ENCODE measurements at places on chromosomes 1 and 21. TPM values are rescaled to one million over a fixed set of nuclear protein-coding genes. Genes with fewer than 3 reads are reported as not detected.

NHLH2 gene
- total RNA-seq = not detected

FCRL5 gene
- total RNA-seq = under 0.01 TPM

RPS27 gene
- 1,255 TPM for total RNA-seq

PRDM16 gene
- total RNA-seq = 0.30 TPM

CELA3A gene
- total RNA-seq = 9.0 TPM

BRINP2 gene
- 24.5 TPM for total RNA-seq

TAS1R1 gene
- total RNA-seq = not detected

TSTD1 gene
- 108 TPM for total RNA-seq

- no peak for DNase-seq
- H3K4me1 ChIP-seq = no peaks in the 10 kb centered on the region
- no peaks in the 10 kb centered on the region for H3K36me3 ChIP-seq
- no peak overlapping the region for H3K4me3 ChIP-seq
- no peak overlapping the region for H3K27ac ChIP-seq
- no peaks in the 10 kb centered on the region for H3K27me3 ChIP-seq
These were observed 414.6 kb downstream of the LMO4 start for GRCh38 chr1:87743256-87743655.

DNA sequence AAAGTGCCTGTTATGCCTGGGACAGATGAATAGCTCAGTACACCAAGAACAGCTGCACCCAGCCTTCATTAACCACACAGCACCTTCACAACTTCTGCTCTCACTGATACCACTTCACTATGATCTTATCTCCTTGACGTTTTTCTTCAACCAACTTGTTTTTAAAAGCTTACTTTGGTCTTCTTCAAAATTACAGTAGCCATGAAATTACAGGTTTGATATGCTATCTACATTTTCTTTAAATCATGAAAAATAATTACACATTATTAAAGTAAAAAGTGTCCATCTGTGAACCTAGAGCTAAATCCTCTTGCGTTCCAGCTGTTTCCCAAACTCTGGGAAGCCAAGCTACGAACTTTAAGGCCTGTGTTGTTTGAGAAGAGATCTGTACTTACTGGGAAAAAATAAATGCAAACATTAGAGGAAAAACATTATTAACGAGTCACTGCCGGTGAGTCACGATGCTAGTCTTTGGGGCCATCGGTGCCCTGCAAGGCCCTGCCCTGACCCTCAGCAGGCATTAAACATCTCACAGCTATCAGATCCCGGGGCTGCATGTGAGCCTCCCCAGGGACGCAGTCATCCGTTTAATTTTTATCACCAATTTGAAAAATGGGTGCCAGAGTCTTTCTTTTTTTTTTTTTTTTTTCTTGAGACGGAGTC is 56.3 kb upstream of the GPR153 start:
- no peak overlapping the region for H3K4me3 ChIP-seq
- H3K27me3 ChIP-seq = no peaks in the 10 kb centered on the region
- H3K36me3 ChIP-seq = no peaks in the 10 kb centered on the region
- H3K27ac ChIP-seq = no peak overlapping the region
- no peaks in the 10 kb centered on the region for H3K4me1 ChIP-seq
- DNase-seq = no peak

- DNase-seq = no peak
- no peak overlapping the region for H3K4me3 ChIP-seq
- no peaks in the 10 kb centered on the region for H3K4me1 ChIP-seq
- H3K27me3 ChIP-seq = no peaks in the 10 kb centered on the region
These were observed 41.5 kb downstream of the KRTAP19-8 start for GRCh38 chr21:30996728-30997127.

GRCh38 chr21:38948377-38949069 is 142.8 kb downstream of the ETS2 start:
- H3K4me3 ChIP-seq = no peak overlapping the region
- no peak overlapping the region for H3K27ac ChIP-seq
- H3K4me1 ChIP-seq = no peaks in the 10 kb centered on the region

DNA sequence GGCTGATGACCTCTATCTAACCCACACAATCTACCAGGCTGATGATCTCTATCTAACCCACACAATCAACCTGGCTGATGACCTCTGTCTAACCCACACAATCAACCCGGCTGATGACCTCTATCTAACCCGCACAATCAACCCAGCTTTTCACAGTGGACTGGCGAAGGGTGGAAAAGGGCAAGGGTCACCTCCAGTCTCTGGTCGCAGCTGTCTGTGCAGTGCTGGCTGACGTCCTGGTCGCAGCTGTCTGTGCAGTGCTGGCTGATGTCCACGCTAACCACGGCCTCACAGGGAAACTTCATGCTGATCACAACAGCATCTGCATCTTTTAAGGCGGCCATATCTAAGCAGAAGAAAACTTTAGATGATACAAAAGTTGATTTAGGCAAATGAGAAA is 12.2 kb upstream of the CCDC27 start:
- H3K4me3 ChIP-seq = no peak overlapping the region
- H3K4me1 ChIP-seq = no peaks in the 10 kb centered on the region
- H3K36me3 ChIP-seq = no peaks in the 10 kb centered on the region

DNA sequence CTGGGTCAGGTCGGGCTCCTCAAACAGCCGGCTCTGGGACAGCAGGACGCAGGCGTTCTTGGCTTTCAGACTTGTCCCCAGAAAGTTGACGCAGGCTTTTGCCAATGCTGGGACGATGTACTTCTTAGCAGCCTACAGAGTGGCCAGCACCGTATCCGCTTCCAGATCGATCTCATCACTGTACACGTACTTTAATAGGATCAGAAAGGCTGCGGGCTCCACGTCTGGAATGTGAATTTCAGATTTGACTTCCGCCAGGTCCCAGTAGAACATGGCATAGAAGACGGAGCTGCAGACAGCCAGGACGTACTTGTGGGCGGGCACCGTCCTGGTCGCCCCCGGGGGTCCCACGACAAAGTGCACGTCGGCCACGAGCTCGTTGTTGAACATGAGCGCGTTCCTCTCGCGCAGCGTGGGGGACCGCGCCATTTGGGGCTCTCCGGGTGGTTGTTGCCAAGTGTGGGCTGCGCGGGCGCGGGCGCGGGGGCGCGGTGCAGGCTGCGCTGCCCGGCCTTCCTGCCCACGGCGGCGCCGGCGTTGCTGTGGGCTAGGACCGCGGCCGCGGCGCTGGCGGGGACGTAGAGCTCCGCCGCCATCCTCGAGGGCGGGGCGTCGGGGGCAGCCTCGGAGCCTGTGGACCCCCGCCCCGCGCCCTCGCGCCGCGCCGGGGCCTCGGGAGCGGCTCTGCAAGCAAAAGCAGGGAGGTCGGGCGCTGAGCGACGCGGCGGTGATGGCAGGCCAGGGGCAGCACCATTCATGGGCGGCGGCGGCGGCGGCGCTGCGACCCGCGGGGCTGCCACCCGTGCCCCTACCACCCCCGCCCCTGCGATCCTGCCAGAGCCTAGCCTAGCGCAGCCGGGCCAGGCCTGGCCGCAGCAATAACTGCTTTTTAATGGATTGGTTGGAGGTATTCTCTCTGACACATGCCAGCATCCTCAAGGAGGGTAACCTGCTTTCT is 10.6 kb downstream of the CNR2 start:
- H3K27ac ChIP-seq = no peak overlapping the region
- no peaks in the 10 kb centered on the region for H3K4me1 ChIP-seq
- peaks cover 23% of the 10 kb centered on the region for H3K27me3 ChIP-seq
- peak overlapping the region; percentile 51 for H3K4me3 ChIP-seq
- no peak for DNase-seq
